ENCODE measurements at places on chromosomes 2 and 18.

- no peak for DNase-seq
Measured at GRCh38 chr18:32427084-32427900, 43.4 kb downstream of the GAREM1 start.

GRCh38 chr18:56574861-56575260 is 63.5 kb downstream of the TXNL1 start:
- DNase-seq: no peak

GRCh38 chr2:96584017-96584416 is 47.5 kb downstream of the ARID5A start:
- DNase-seq: no peak

DNA sequence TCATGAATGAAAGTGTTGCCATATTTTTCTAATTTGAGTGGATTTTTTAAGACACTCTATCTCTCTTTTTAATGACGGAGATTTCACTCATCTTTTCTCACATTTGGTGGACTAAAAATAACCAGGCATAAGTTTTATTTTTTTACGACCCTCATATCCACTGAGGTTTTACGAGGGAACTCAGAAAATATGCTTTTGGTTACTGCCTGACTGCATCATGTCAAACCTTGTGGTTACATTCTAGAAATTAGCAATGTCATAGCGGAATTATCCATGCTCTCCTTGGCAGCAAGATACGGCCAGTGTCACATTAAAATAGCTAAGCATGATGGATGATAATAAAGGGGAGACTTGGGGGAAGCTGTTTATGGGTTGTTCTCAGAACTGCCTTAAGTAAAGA is 428.6 kb upstream of the FSHR start:
- DNase-seq: no peak

DNA sequence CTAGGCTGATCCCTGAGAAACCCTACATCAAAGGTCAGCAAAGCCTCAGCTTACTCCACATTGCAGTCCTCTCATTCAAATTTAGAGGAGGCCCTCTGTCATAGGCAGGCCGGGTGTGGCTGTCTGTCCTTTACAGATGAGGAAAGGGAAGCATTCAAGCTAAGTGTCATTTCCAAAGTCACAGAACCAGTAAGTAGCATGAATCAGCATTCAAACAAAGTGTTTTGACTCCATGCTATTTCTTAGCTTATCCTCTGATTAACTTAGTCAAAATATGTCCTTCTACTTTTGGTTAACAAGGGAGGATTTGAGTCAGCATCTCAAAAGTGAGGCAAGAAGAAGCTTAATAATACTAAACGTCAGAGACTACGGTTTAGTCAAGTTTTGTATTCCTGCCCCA is 409.0 kb upstream of the POU3F3 start:
- no peak for DNase-seq
